Fibroblast of pulmonary artery (primary cell): ENCODE measurements at places on chromosomes 6 and 20.

DNA sequence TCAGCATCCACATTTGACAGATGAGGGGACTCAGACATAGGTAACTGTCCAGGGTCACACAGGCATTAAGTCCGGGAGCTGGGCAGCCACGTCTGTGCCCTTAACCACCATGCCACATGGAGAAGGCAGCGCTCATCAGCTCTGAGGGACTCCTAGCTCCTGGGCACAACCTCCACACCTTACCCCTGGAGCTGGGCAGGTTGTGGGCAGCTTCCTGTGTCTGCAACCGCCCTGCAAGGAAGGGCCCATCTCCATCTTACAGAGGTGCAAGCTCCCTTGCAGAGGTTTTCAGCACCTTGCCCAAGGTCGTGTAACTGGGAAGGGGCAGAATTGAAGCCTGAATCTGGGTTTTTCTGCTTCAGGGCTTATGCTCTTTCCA is 7.9 kb downstream of the CCDC167 start:
- DNase-seq, result no peak

- DNase-seq, result no peak
Observed at GRCh38 chr6:43123461-43124314, 47.4 kb upstream of the SRF start.

- peak; percentile 43 for DNase-seq
Observed at GRCh38 chr6:141675957-141676356, 456.8 kb upstream of the GJE1 start.

GRCh38 chr6:97668716-97669115 is 385.7 kb upstream of the MMS22L start:
- no peak for DNase-seq

GRCh38 chr6:151716526-151716932 is 91.0 kb upstream of the ESR1 start:
- DNase-seq, result no peak

- DNase-seq, result peak; percentile 61
Observed at GRCh38 chr6:35496841-35497570, at the start of gene TEAD3. Gene TEAD3, minus strand, starts transcription at chr6:35497079.

DNA sequence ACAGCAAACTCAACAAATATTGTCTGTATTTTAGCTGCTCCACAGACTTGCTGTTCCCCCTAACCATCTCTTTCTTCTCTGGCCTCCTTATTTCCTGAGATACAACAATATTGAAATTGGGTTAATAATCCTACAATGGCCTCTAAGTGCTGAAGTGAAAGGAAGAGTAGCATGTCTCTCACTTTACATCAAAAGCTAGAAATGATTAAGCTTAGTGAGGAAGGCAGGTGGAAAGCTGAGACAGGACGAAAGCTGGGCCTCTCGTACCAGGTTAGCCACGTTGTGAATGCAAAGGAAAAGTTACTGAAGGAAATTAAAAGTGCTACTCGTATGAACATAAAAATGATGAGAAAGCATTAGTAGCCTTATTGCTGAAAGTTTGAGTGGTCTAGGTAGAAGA is 63.8 kb downstream of the ELOVL5 start:
- DNase-seq, result no peak

GRCh38 chr6:131231103-131231502 is 95.8 kb downstream of the AKAP7 start:
- DNase-seq, result peak; percentile 40

GRCh38 chr20:32621071-32621890 is 36.1 kb upstream of the NOL4L start:
- no peak for DNase-seq

DNA sequence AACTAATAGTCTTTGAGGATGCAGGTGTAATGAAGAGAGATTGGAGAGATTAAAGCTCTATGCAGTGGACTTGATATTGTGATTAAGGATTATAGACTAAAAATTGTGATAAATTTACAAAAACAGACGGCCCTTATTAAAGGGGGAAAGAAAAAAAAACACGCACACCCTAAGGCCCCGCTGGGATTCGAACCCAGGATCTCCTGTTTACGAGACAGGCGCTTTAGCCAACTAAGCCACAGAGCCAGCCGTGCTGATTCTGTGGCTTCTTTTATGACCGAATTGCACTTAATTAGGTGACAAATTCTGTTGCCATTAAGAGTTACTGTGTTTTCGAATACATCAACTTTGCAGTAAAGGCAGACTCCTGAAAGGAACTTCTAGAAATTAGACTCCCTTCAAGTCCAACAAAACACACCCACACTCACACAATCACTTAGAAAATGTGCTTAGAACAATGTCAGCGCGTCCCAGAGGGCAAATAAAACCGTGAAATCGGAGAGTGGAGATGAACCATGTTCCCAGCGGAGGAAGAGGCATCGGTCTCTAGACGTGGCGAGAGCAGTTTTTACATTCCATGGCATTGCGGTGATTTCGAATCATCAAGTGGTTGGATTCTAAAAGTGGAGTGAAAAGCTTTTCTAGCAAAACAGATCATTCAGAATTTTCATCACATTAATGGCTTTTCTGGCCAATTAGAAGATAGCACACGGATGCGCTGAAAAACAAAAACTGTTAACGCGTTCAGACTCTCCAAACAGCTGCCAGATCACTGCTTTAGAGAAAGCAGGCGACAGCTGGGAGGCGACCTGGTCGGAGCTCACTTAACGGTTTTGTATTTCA is 122.6 kb downstream of the GPX5 start:
- DNase-seq, result peak; percentile 80

- no peak for DNase-seq
Observed at GRCh38 chr6:6368684-6369052, 48.2 kb upstream of the F13A1 start.

DNA sequence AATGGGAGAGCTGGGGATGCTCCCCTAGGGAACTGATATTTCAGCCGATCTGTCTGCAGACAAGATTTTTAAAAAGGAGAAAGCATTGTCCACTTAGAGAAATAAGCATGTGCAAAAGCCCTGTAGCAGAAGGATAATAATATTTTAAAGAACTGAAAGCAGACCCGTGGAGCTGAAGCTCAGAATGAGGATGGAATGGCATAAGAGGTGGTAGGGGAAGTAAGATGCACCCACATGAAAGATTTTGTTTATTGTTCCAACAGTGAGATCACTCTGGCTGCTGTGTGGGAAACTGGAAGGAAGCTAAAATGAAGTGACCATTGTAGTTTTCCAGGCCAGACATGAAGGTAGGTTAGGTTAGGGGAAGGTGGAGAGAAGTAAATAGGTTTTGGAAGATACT is 266.4 kb upstream of the PRDM1 start:
- no peak for DNase-seq

- DNase-seq, result no peak
Observed at GRCh38 chr6:168681748-168682147, 240.8 kb downstream of the SMOC2 start.

DNA sequence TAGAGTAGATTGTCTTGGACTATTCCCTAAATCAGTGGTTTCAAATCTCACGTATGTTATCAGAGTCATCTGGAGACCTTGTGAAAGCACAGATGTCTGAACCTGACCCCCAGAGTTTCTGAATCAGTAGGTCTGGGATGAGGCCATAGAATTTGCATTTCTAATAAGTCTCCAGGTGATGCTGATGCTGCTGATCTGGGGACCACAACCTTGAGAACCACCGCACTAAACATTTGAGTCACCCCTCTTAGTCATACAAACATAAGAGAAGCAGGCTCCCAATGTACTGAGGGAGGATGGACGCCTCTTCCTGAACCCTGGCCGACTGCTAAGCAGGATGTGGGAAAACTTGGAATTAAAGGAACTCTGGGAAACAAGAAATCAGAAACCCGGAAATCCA is 187.8 kb upstream of the PRDM1 start:
- DNase-seq, result no peak

DNA sequence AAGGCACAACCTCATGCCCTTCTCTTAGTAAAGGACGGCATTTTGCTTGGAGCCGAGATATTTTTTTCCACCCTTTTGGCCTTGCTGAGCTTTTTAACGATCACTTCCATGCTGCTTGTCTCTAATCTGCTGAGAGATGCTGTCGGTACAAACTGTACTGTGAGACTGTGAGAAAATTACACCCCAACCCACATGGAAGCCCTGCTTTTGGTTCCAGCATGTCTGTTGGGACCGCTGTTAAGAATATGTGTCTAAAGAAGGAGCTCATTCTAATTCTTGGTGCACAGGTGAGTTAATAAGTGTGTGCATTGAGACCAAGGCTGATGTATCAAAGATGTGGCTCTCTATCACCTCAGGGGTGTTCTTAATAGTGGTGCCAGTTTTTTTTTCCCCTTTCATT is 304.5 kb upstream of the MAP3K7 start:
- no peak for DNase-seq

DNA sequence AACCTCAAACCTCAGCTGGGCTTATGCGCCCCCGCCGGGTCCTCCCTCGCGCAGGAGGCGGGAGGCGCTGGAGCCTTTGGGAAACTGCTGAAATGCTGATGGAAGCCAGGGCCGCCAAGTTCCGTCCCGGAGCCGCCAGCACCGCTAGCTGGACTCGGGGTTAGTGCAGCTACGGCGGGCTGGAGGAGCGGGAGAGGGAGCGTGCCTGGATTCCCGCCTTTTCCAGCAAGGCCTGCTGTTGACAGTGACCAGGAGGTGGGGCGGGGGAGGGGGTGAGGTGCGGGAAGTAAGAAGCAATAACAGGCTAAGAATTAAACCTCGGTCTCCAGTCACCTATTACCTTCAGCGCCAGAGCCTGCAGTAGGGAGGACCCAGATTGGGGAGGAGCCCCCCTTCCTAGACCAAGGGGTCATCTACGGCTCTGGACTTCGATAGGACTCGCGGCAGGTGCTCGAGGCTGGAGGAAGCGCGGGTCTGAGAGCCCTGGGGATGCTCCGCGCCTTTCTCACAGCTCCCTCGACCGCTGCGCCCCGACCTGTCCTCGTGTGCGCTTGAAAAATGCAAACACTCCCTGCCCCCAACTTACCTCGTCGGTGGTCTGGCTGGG is 20.5 kb downstream of the COL9A1 start:
- DNase-seq, result no peak

GRCh38 chr6:105793130-105793529 is 293.0 kb upstream of the PRDM1 start:
- DNase-seq, result no peak

- no peak for DNase-seq
Observed at GRCh38 chr6:6920114-6920986, 187.4 kb upstream of the RREB1 start.

GRCh38 chr6:155530219-155530834 is 74.7 kb upstream of the NOX3 start:
- DNase-seq, result peak; percentile 80

DNA sequence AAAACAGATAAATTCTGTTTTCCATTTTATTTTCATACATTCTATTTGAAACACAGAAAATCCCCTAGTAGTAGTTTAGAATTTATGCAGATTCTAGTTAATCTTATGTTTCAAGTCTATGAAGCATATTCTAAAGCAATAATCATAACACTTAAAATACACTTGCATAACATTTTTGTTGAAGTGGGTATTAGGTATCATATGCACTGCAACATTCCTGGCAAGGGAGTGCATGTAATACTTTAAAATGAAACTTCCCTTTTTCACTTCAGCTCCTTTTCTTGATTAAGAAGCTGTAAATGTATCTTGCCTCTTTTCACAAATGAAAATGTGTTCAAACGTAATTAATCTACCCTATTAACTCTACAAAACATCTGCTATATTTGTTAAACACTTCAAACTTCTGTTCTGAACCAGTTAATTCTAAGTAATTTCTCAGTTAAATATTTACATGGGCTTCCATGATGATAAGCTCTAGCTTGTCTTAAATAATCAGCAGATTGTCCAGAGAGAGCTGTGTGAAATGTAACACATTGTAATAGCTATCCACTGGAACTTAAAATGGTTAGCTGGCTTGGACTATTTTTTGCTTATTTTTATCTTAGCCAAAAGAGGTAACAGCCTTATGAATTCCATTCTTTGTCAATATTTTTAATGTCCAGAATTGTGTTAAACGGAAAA is 192.8 kb downstream of the COL19A1 start:
- DNase-seq, result no peak

DNA sequence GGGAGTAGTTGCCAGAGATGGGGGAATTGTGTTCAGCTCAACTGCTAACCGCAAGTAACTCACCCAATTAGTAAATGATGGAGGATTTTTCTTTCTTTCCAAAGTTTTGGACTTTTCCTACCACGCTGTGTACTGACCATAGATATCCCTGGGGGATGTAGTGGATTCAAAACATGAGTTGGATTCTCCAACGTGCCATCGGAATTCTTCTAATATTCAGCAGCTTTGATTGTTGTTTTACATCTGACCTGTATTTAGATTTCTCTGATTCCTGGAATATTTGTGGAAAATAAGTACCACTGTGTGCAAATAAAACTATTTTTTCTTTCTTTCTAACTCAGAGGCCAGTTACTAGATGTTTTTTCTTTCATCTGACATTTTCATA is 1.1 kb downstream of the CCDC170 start:
- DNase-seq, result no peak

DNA sequence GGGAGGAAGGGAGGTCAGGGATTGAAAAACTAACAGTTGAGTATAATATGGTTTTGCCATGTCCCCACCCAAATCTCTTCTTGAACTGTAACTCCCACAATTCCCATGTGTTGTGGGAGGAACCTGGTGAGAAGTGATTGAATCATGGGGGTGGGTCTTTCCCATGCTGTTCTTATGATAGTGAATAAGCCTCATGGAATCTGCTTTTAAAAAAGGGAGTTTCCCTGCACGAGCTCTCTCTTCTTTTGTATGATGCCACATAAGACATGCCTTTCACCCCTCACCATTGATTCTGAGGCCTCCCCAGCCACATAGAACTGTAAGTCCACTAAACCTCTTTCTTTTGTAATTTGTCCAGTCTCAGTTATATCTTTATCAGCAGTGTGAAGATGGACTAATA is 833.4 kb upstream of the MAP3K7 start:
- DNase-seq, result no peak

- no peak for DNase-seq
Observed at GRCh38 chr6:156957931-156958547, 180.9 kb downstream of the ARID1B start.

DNA sequence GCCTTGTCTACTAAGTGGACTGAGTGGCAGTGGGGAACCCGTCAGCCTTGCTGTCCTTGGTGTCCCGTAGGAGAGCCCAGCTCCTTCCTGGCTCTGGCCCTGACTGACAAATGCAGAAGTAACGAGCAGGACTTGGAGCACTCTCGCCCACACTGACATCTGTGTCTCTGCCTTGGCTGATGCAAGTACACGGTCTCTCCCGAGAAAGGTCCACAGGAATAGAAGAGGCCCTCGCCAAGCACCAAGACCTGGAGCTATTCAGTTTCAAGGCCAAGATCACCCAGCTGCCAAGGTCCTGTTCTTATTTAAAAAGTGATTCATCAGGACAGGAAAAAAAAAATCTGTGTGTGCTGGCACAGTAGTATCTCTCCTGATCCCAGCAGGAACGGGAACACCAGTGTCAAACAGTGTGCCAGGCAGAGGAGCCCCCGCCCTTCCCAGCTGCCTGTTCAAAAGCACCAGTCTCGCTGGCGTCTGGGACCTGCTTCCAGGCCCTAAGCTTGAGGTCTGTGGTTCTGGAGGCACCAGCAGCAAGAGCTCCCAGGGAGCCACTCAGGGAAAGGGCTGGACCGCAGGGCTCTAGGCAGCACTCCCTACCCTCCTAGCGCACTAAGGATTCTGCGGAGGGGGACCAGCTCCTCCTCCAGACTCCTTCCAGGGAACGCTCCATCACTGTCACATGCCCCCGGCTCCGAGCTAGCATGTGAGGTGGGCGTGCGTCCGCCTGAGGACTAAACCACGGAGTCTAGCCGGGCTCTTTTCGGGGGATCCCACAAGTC is 376.9 kb downstream of the RNGTT start:
- DNase-seq, result no peak

- DNase-seq, result no peak
Observed at GRCh38 chr20:33842346-33842745, 31.2 kb downstream of the CHMP4B start.
